Hematopoietic multipotent progenitor cell treated with erythropoietin and hydrocortisone succinate and interleukin-3 and kit ligand, for 8 days (in vitro differentiated cells): ENCODE measurements at places on chromosomes 7 and 10.

GRCh38 chr7:53350241-53350640 lies 314.8 kb downstream of the POM121L12 start:
- DNase-seq: peak; percentile 11

GRCh38 chr10:124719213-124719851 lies 24.8 kb downstream of the FAM53B start:
- DNase-seq: peak; percentile 95

DNA sequence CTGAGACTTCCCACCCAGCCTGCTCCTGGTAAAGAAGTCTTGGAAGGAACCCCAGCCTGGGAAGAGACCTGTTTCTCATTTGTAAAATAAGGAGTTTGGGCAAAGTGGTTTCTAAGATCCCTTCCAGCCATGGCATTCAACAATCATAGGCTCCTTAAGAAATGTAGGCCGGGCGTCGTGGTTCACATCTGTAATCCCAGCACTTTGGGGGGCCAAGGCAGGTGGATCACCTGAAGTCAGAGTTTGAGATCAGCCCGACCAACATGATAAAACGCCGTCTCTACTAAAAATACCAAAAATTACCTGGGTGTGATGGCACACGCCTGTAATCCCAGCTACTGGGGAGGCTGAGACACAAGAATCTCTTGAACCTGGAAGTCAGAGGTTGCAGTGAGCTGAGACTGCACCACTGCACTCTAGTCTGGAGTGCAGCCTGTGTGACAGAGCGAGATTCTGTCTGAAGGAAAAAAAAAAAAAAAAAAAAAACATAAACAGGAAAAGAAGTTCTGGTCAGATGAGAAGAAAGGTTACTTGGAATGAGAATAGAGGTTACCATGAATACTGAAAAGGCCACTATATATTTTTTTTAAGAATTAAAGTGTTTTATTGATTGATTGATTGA lies 15.9 kb downstream of the DLG5 start:
- DNase-seq: no peak

- DNase-seq: no peak
These were observed 142.5 kb downstream of the RNF216 start for GRCh38 chr7:5638994-5639393.

GRCh38 chr7:129053938-129054437 lies 923 bp downstream of the TNPO3 start:
- no peak for DNase-seq

DNA sequence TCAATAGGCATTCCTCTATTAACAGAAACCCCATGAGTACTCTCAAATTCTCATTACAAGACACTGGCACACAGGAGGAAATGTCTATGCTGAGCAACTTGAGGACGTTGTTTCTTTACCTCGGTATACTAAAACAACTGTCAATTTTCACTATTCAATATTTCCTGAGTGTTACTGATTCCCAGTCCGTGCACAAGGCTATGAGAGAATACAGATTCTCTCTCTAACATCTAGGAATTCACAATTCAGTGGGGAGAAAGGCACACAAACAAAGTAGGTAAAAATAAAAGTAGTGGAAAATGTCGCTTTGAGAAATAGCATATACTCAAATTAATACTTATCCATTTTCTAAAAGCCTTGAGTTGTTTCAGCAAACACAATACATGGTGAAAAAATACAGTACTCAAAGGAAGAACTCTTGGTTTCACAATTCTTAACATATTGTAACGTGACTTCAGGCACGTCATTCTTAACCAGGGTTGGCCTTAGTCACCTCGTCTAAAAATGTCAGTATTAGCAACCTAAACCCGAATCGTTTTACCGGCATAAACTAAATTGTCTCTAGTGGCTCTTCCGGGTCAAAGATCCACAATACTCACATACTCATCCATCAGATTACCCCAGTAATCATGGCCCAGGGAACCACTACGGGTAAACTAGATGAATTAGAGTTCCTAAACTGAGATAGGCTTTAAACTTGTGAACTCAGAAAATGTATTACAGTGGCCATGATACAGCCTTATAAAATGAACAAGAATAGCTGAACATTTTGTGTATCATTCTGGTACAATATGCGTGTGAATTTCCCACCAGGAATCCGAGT lies 1.5 kb downstream of the IPMK start:
- DNase-seq: peak; percentile 54

- DNase-seq: no peak
These were observed 45.8 kb upstream of the TNS3 start for GRCh38 chr7:47627580-47628283.

DNA sequence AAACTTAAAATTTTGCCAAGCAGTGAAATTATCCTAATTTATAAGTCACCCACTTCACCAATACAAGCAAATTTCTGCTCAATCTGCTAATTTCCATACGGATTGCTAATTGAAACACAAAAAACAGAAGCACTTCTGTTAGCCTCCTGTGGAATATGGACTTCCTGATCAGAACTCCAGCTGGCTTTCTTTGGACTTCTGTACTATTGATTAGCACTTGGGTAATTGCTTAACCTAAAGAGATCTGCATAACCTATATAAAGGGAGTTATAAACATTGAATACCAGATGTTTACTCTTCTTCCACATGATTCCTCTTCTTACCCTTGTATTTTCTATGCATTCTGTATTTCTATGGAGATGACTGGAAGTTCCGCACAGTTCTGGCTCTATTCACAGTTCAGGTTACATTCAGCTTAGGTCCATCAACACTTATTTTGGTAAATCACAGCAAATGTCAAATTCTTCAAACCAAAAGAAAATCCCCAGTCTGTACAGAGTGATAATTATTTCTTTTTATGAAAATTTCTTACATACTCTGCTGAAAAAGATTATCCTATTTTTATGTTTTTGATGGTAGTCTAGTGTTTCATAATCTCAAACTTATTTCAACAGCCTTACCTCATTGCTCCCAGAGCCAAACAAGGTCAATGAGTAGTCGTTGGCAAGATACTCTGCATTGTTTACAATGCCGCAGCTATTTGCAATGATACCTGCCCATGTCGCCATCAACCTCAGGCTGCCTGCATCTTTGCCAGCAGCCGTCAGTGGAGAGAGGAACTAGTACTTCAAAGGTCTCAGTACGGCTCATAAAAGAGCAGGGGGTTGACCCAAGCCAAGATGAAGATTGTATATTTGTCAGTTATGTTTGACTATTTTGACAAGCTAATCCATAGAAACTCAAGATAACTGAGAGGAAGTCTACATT lies 225.6 kb downstream of the AHR start:
- no peak for DNase-seq

- peak; percentile 57 for DNase-seq
These were observed 79.3 kb downstream of the INSYN2A start for GRCh38 chr10:127117125-127117524.

- DNase-seq: no peak
These were observed 193.8 kb downstream of the CYP26A1 start for GRCh38 chr10:93267521-93267920.

- no peak for DNase-seq
These were observed 40.6 kb upstream of the PITRM1 start for GRCh38 chr10:3213208-3213607.

DNA sequence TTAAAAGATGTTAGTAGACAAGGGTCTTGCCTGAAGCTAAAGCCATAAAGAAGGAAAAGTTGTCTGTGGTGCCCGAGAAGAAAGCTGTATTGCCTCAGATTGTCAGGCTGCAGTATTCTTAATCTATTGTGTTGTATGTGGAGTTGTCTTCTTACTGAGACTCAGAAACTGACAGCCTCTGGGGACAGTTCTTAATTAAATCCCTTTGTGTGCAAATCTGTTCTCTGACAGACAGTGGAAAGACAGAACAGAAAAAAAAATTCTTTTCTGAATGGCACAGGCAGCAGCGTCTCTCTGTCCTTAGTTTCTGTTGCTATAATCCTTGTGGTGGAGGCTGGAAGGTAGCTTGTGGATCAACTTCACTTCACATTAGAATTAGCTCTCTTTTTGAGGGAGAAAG lies 16.8 kb downstream of the VWC2 start:
- DNase-seq: no peak

GRCh38 chr7:34390103-34390502 lies 267.9 kb upstream of the NPSR1 start:
- no peak for DNase-seq

- DNase-seq: peak; percentile 80
These were observed 798 bp downstream of the PPIF start for GRCh38 chr10:79347894-79348639.

- peak; percentile 30 for DNase-seq
These were observed 172.7 kb upstream of the HPS1 start for GRCh38 chr10:98619446-98619845.

DNA sequence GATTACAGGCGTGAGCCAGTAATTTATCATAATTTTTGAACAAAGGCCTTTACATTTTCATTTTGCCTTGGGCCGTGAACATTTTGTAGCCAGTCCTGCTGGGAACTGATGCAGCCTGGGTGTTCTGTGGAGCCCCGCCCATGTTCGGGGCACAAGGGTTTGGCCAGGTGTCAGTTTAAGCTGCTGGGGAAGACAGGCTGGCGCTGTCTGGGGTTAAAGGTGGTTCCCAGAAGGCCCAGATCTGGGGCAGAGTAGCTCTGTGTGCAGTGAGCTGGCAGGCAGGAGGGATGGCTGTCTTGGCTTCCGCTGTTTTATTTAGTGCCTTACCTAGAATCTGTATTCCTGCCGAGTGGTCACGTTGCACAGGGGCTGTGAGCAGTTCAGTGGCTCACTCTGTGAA lies 50.2 kb downstream of the DOCK1 start:
- DNase-seq: no peak

- DNase-seq: peak; percentile 58
These were observed 620 bp downstream of the SLK start for GRCh38 chr10:103967448-103968071.

DNA sequence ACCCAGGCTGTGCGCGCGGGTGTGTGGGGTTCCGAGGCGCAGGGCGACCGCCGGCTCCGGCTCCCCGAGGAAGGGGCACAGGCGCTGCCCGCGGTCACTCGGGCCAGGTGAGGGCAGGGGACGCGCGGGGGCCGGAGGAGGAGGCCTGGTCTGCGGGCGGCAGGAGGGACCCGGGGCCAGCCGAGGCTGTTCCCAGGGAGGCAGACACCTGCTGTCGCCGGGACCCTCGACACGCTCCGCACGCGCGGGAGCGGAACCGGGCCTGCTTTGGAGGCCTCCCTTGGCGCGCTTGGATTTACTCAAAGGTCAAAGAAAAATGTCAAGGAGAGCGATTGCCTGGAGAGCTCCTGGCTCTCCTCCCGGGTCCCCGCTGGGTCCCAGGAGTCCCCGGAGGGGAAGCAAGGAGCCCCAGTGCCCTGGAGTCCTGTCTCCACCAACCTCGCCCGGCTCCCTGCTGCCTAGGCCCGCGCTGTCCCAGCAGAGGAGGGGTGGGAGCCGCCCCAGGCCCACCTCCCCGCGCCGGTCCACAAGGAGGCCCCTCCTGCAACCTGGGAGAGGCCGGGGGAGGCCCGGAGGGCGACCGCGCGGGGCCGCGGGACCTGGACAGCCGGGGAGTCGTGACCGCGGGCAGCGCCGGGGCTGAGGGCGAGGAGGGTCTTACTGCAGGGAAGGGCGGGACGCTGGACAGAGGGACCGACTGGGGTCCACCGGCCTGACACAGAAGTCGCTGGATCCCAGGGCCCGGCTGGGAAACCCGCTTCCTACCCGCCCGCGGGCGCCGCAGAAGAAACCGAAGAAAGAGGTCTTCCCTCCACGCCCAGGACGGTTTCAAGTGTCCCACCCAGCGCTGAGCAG lies 348.9 kb downstream of the DNAJB6 start:
- DNase-seq: no peak

DNA sequence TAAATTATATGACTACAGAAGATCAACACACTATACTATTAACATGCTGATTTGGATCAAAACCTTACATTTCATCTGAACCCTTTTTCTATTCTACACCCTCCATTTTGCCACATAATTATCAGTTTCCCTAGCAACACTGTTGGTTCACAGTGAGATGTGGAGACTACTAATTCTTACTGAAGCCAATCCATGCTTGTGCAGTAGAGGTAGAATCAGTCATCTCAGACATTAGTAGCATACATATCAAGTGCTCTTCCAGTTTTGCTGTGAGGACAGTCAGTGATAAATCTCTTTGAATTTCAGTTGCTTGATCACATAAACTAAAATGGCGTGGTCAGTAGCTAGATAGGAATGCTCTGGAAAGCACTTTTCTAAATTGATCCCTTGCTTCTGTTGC lies 70.3 kb downstream of the PON1 start:
- DNase-seq: no peak

DNA sequence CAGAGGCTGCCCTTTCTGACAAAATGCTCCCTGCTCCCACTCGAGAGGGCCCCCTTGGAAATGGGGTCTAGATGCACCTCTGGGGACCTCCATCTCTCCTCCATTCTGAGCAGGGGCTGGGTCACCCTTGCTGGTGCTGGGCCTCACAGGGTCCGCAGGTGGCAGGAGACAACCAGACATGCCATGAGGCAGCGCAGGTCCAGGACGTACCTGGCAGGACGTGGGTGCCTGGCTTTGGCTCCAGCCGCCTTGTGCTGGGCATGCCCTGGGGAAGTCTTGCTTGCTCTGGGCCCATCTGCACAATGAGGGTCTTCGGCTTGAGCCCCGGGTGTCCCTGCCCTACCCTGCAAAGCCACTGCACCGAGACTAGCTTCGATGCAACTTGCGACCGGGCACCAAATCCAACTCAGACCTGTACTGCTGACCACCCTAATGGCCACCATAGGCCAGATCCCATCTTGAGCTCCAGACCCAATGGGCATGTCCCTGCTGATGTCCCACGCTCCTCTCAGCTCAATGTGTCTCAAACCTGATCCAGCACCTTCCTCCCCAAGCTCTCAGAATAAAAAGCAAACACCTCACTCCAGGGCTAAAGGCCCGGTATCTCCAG lies 107.0 kb downstream of the FAM53B start:
- no peak for DNase-seq

DNA sequence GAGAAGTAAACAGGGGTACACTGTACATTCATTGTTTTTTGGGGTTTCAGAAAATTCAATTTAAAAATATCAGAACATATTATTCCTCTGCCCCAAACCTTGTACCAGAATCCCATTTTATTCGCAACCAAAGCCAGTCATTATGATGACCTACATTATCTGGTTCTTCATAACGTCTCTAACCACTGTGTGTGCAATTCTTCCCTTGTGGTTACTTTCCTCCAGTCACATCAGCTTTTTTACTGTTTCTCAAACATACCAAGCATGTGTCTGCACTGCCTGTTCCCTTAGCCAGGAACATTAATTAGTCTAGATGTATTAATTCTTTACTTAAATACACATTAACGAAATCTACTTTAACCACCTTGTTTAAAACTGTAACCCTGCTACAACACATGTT lies 64.8 kb downstream of the THSD7A start:
- DNase-seq: no peak

DNA sequence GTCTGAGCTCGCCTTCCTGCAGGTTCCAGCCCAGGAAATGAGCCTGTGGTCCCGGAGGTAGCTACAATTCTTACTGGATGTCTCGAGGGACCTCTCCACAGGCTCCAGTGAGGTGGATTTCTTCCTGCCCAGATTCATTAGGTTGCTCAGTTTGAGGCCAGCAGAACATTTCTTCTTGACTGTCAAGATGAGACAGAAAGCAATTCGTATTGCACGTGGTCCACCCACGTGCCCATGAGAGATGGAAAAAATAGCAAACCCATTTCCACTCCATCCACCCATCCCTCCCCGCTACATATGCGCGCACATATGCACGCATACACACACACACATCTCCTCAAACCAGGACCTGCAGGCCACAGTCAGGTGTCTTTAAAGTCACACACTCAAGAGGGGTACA lies 68.7 kb downstream of the VWA2 start:
- DNase-seq: no peak

- DNase-seq: no peak
These were observed 41.6 kb downstream of the DNAJB6 start for GRCh38 chr7:157378390-157378789.
